ENCODE measurements at places on chromosomes 16 and 17.
A peak's percentile ranks its signal among the peaks of the same experiment; 100 is the strongest.

DNA sequence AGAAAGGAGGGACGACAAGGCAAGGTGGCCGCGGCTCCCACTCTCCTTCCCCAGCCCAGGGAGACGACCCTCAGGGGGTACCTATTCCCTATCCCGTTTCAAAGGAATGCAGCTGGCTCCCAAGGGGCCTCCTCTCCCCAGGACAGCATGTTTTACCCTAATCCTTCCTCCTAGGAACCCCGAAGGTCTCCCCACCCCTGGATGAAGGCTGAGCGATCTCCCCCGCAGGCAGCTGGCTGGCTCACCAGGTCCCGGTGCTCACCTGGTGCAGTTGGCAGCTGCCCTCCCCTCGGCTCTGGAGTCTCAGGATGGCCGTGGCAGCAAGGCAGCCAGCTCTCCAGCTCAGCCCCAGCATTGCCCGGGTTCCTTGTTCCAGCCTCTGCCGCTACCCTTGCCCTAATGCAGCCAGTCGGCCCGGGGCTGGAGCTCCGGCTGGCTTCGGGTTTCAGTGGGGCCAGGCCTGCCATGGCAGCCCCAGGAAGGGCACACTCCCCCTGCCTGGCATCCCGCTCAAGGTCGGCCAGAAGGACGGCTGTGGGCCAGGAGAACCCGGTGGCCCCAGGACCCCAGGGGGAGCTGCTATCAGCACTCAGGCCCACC lies 4.6 kb downstream of the CLUH start:
- no peak for DNase-seq

DNA sequence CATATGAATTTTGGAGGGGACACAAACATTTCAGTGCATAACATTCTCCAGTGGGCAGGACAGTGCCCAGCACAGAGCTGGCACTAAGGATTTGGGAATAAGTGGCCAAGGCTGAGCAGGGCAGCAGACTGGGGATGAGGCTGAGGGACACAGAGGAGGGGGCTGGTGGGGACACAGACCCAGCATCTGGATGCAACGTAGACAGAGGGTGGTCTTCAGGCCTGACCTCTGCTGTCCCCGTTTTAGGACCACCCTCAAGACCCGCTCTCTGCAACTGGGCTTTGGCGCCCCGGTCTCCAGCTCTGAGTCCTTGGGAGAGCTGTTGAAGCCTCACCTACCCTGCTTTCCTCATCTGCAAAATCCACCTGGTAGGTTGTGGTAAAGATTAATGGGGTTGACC lies 3.3 kb upstream of the PRSS33 start:
- no peak for DNase-seq

- no peak for DNase-seq
These were observed 113.7 kb downstream of the ABCC6 start for GRCh38 chr16:16109453-16110110.

- peak; percentile 19 for DNase-seq
These were observed 892 bp downstream of the ABCC1 start for GRCh38 chr16:15950161-15950854.

DNA sequence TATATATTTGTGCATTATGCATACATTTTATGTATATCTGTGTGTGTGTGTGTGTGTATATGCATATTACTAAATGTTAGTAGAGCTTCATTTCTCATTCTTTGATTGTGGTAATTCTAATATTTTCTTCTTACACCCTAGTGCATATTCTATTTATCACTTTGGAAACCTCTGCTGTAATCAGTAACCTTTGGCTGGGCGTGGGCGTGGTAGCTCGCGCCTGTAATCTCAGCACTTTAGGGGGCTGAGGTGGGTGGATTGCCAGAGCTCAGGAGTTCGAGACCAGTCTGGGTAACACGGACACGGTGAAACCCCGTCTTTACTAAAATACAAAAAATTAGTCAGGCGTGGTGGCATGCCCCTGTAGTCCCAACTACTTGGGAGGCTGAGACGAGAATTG lies 26.9 kb downstream of the CPSF4L start:
- DNase-seq, result no peak

GRCh38 chr17:49598918-49599317 lies 23.2 kb downstream of the NXPH3 start:
- DNase-seq, result no peak

- no peak for DNase-seq
These were observed 549 bp downstream of the SLC26A11 start for GRCh38 chr17:80220736-80221215.

- DNase-seq, result no peak
These were observed 15.4 kb downstream of the DEXI start for GRCh38 chr16:10926867-10927266.

GRCh38 chr16:67806428-67807147 lies at the start of the genes RANBP10 and TSNAXIP1:
TSS of gene RANBP10 (minus strand) at chr16:67806560. CDS start at chr16:67806536, 24 bp downstream.
TSS of gene TSNAXIP1 (plus strand) at chr16:67806889. CDS start at chr16:67807150, 261 bp downstream.
- DNase-seq, result peak; percentile 89

DNA sequence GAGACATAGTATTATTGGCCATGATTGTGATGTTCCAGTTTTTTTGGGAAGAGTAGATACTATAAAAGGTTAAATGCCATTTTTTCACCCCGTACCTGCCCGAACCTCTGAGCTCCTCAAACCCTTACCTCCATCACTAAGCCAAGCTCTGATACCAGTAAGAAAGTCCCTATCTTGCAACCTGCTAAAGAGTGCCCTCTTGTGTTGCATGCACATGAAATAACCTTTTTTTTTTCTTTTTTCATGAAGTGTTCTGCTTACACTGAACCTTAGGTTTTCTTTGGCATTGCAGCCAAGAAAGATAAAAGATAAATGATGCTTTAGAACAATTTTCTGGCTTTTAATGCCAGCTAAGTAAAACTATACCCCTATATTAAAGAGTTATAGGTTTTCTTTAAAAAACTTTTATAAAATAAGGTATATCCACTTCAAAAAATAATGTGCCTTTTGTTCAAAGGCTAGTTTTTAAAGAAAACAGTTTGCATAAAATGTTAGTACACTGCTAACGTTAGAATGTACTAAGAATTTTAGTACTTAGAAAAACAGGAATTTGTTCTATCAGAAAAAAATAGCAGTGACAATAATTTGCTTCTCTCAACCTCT lies 295.3 kb upstream of the PMFBP1 start:
- no peak for DNase-seq

DNA sequence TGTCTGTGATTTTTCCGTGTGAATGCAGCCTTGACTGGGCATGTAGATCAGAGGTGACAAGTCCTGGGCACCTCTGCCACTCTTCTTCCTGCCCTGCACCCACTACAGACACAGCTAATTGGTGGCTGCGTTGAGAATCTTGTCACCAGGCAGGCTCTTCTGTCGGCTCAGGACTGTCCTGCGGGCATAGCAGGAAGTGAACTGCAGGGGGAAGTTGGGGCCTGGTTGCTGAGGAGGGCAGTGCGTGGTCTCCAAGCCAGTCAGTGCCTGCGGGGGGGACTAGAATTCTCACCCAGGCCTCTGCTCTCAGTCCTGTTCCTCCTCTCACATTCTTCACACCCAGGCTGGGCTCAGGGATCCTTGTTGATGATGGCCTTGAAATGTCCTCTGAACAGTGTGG lies 50.5 kb downstream of the JPH3 start:
- no peak for DNase-seq

Data from stimulated activated CD8-positive, alpha-beta memory T cell treated with anti-CD3 and anti-CD28 coated beads, Interleukin-12 subunit alpha, Interleukin-12 subunit beta, amount 100 ng/mL, for 4 hours (primary cell).